ENCODE measurements at places on chromosomes 4 and X.

- DNase-seq: no peak
These were observed 23.7 kb downstream of the CDS1 start for GRCh38 chr4:84606645-84607044.

DNA sequence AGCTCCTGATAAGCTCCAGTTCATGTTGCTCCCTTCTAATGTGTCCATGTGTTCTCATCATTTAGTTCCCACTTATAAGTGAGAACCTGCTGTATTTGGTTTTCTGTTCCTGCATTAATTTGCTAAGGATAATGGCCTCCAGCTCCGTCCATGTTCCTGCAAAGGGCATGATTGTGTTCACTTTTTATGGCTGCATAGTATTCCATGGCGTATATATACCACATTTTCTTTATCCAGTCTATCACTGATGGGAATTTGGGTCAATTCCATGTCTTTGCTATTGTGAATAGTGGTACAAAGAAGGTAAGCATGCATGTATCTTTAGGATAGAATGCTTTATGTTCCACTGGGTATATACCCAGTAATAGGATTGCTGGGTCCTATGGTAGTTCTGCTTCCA is 197.2 kb upstream of the ITM2A start:
- DNase-seq: no peak

DNA sequence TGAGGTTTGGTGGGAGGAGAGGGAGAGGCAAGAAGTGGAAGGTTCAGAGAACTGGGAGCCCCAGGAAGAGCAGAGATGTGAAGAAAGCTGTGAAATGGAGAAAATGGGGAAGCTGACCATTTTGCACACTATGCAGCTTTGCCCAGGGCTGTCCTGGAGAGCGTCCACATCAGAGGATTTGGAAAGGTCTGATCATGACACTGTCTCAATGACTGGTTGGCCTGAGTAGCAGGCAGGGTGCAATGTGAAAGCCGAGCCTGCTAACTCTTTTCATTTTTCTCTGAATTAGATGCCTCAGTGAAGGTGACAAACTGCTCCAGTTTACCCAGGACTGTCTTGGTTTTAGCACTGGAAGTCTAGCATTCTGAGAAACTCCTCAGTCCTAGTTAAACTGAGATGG is 330.1 kb upstream of the RPS6KA3 start:
- DNase-seq: no peak

DNA sequence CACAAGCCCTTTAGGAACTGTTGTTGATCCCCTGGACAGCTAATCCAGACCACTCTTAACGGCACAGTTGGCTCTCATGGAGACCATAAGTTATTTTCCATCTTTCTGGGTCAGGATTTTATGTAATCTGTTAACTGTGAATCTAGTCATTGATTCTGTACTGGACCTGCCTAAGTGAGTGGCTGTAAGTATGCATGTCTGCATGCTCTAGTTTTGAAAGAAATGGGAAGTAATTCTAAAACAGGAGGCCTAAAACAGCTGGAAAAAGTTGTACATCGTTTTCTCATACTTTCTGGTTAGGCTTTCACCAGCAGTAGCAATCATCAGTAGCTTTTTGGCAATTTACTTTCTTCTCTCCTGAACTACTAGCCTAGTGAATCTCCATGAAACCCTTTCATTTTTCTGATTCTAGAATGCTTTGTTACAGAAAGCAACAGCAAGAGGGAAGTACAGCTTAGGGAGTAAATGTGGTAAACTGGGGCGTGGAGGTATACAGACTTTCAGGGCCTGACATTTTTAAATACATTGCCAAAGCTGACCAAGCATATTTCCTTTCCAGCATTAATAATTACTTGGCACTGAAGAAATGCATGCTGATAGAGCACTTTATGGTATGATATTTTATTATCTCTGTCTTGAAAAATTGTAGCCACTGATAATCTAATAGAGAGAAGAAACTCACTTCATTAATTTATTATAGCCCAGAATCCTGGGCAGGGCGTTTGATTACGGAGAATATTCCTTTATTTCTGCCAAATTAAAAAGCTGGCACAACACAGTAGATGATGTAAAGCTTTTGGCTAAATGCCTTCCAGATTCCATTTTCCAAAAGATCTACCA is 202.7 kb downstream of the BANK1 start:
- no peak for DNase-seq

DNA sequence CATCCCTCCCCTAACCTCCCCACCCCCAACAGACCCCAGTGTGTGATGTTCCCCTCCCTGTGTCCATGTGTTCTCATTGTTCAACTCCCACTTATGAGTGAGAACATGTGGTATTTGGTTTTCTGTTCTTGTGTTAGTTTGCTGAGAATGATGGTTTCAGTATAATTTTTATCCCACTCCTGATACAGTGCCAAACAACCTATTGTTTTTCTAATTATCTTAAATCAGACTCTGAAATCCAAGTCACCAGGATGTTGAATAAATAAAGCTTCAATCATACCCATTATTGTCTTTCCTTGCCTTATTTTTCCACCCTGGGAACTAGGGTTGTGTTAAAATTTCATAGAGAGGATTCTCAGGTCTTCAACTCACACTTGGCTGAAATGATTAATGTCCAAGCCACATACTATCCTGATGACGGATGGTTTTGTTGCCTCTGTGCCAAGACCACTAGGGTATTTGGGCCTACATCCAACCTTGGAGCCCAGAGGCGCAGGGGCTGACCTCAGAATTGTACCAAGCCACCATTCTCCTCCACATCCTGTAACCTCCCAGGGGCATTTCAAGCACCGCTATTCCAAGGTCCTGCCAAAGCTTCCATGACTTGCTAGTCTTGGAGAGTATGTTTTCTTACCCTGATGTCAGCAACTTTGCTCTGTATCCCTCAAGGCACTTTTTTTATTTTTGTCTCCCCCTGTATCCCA is 332.4 kb downstream of the ARHGAP24 start:
- DNase-seq: no peak

GRCh38 chrX:54479136-54480111 is 16.6 kb downstream of the FGD1 start:
- DNase-seq: no peak

DNA sequence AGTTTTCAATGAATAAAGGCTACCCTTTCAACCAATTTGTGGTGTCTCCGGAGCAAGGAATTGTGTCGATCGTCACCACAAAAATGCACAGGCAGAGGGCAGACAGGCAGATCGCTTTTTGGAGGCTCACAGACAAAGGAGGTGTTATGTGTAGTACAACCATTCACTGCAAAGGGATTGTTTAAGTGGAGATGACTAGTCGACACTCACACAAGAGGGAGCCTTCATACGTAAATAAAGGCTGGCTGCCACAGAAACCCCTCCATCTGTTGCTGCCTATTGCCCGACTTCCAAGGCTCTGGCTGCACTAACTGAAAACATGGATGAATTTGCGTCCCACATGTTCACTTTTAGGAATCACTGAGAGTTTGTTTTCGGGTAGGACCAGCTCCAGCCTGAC is 281.1 kb downstream of the NKX6-1 start:
- DNase-seq: no peak

Measured in stimulated activated CD4-positive, alpha-beta T cell treated with anti-CD3 and anti-CD28 coated beads, Interleukin-1b, Interleukin-23, amount 100 ng/mL, for 4 hours (primary cell).